ENCODE measurements at places on chromosomes 5 and 9.
A peak's percentile ranks its signal among the peaks of the same experiment; 100 is the strongest.

GRCh38 chr5:93225748-93226147 is 355.3 kb downstream of the NR2F1-AS1 start:
- no peak for DNase-seq

GRCh38 chr9:16718952-16719351 is 151.5 kb downstream of the BNC2 start:
- DNase-seq = no peak

DNA sequence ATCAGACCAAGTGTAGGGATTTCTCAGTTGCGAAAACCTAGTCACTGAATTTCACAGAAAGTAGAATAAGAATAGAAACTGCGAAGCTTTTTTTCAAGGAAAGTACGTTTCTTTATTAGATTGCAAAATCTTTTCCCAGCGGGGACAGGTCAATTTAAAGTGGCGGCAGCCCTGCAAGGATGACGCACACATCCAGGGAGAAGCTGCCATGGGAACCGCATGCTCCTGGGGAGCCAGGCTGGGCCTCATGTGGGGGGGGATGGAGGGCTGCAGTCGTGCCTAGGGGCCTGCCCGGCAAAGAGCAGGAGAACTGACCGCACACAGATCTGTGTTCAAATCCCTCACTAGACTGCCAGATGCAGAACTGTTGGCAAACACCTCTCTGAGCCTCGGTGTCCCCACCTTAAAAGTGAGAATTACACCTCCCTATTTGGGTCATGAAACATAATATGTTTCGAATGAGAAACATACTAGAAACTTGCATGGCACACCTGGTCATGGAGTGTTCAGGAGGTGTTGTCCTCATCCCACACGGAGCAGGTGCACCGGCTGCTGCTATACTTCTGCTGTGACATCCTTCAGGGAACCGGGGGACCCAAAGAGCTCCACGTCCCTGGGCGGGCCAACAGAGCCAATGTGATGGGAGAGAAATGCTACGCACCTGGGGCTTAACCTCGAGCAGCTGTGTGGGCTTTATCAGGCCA is 127.8 kb upstream of the PHYKPL start:
- no peak for DNase-seq

DNA sequence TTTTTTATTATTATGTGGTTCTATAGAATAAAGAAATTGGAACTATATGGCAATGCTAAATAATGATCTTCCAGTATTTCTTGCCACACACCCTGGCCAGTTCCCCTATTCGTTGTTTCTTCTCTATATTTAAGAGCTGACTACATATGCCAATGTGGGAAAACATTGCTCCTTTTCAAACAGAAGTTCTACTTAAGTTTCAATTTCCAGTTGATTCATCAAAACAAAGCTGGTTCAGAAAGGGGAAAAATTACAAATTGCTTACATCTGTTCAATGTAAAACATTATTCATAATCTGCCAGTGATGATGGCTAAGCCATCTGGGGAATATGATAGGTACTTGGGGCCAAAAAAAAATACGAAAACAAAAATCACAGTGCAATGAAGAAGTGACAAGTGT is 76.9 kb downstream of the ST8SIA4 start:
- DNase-seq = no peak

DNA sequence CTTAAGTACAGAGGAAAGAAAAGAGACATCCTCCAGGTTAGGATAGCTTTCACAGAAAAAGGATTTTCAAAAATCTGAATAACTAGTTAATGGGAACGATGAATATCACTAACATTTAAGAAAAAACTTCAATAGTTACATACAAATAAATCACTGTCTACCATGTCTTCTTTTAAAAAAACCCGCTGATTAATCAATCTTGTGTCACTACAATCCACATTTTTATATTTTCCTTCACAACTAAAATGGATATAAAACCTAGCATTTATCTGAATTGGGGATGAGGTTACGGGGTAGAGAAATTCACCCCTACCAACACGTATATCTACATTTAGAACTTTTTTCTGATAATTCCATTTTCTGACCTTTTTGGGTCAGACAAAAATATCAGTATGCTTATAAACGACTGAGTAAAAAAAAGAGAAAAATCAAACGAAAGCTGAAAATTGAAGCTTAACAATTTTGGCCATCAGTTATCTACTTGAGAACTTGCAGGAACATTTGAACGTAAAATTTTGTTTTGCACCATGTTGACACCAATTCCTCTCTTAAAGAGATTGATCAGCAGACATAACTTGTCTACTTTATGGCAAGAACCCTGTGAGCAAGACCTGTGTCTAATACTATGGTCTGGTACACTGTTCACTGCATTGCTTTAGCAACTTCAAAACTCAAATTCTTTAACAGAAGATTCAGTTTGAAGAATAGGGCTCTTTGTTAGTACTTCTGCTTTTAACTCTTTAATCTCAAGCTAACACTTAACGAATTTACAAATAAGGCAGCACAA is 4.8 kb downstream of the NR3C1 start:
- DNase-seq = no peak

DNA sequence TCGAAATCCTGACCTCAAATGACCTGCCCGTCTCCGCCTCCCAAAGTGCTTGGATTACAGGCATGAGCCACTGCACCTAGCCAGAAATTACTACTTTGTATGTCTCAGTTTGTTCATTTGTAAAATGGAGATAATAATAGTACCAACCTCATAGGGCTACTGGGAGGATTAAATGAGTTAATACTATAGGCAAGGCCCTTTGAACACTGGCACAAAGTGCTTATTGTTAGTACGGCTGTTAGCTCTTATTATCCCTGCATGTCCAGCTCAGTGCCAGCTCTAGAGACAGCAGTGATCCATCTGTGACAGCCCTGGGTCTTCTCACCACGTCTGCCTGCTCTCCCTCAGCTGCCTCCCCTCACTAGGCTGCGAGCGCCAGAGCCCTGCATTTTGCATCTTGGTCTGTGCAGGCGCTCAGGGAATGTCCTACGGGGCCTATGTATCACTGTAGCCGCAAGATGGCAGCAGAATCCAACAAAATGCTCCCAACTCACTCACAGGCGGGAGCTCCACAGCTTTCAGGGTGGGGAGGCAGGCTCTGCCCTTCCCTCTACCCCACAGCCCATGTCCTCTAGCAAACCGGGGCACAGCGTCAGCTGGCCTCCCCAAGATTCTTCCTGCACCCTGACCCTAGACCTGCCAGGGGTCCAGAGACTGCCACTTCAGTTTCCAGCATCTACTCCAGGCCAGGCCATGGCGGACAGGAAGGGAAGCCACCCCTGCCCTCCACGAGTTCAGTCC is 17.7 kb upstream of the AKNA start:
- DNase-seq = peak; percentile 66

- DNase-seq = no peak
Observed at GRCh38 chr9:69963803-69964202, 79.8 kb upstream of the MAMDC2 start.

DNA sequence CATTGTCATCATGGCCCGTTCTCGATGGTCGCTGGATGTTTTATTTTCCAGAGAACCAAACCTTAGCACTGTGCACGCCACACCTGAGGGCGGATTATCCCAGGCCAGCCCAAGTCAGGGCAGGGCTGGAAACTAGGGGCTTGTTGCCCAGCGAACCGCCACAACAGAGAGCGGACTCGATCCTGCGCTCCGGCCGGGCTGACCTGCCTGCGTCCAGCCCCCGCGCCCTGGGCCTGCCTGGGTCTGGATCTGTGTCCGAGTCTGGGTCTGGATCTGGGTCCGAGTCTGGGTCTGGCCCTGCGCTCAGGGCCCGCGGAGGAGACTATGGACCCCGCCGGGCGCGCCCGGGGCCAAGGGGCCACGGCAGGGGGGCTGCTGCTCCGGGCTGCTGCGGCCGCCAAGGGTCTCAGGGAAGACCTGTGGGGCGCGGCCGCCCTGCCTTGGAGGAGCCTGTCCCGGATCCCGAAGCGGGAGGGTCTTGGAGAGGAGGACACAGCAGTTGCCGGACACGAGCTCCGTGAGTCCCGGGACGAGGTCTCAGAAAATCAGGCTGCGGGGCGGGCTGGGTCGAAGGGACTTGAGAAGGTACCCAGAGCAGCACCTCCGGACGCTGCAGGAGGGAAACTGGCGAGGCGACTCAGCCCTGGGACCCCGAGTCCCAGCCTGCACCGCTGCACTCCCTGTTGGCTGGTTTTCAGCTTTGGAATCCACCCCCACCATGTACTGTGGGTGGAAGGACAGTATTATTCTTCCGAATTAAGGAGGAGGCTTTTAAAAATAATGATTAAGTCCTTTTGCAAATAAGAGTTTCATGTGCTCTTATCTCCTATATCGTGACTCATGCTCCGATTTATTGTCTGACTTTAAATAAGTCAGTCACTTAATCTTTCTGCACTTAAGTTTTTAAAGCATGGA is at the start of gene ANKDD1B:
Gene ANKDD1B, plus strand, starts transcription at position 143 of the 915 bp plus-strand sequence. Its CDS starts 182 bp downstream, at position 325.
- no peak for DNase-seq

GRCh38 chr9:4130166-4130565 is 169.7 kb downstream of the GLIS3 start:
- no peak for DNase-seq

DNA sequence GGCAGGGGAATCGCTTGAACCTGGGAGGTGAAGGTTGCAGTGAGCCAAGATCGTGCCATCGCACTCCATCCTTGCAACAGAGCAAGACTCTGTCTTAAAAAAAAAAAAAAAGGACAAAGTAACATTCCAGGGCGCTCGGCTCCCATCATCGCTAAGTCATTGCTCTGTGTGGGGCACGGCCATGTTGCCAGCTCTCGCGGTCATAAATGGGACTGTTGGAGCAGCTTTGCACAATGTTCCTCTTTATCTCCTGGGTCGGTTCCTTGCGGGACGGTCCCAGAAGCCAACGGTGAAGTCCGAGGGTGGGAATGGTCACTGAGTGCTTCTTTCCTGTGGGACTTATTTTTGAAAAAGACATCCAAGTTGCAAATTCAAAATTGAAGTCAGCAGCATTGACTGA is 65.5 kb downstream of the HMCN2 start:
- no peak for DNase-seq

GRCh38 chr9:69940674-69941073 is 103.0 kb upstream of the MAMDC2 start:
- DNase-seq = no peak

Data from effector CD8-positive, alpha-beta T cell (primary cell).